A549 treated with GW870086 at 1 μM for 4 hours (cell line): ENCODE measurements at places on chromosomes 11 and 22. TPM values are rescaled to one million over a fixed set of nuclear protein-coding genes. Genes with fewer than 3 reads are reported as not detected.

CAVIN3 gene
- 24.5 to 34.6 TPM (median 27.8 TPM) in 5 replicates for total RNA-seq

TYR gene
- not detected in 5 replicates for total RNA-seq

C11orf65 gene
- 0.12 to 0.49 TPM (median 0.14 TPM) in 3 of 5 replicates, not detected in the others for total RNA-seq

DCDC1 gene
- 0.37 to 0.78 TPM (median 0.51 TPM) in 5 replicates for total RNA-seq
